ENCODE measurements at places on chromosomes 16 and 17. TPM values are rescaled to one million over a fixed set of nuclear protein-coding genes. Genes with fewer than 3 reads are reported as not detected.

- H3K27ac ChIP-seq = no peak overlapping the region
- no peaks in the 10 kb centered on the region for H3K27me3 ChIP-seq
- peaks cover 5% of the 10 kb centered on the region for H3K36me3 ChIP-seq
- H3K4me1 ChIP-seq = peaks cover 1% of the 10 kb centered on the region
These were observed 37.5 kb downstream of the CREBBP start for GRCh38 chr16:3842994-3843393.

DNA sequence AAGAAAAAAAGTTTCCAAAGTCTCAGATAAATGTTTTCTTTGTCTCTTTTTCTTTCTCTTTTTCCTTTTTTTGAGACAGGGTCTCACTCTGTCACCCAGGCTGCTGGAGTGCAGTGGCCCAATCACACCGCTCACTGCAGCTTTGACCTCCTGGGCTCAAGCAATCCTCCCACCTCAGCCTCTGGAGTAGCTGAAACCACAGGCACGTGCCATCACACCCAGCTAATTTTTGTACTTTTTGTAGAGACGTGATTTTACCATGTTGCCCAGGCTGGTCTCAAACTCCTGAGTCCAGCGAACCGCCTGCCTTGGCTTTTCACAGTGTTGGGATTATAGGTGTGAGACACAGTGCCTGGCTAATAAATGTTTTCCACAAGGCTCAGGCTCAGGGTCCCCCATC is 53.3 kb upstream of the KSR1 start:
- H3K36me3 ChIP-seq = no peaks in the 10 kb centered on the region
- no peaks in the 10 kb centered on the region for H3K4me1 ChIP-seq
- no peak for DNase-seq
- peaks cover 12% of the 10 kb centered on the region for H3K27me3 ChIP-seq
- H3K4me3 ChIP-seq = no peak overlapping the region
- H3K27ac ChIP-seq = no peak overlapping the region

- peaks cover 24% of the 10 kb centered on the region for H3K36me3 ChIP-seq
- DNase-seq = no peak
- H3K4me3 ChIP-seq = no peak overlapping the region
- no peaks in the 10 kb centered on the region for H3K27me3 ChIP-seq
- peaks cover 25% of the 10 kb centered on the region for H3K4me1 ChIP-seq
- peak overlapping the region; percentile 39 for H3K27ac ChIP-seq
These were observed 1.9 kb upstream of the UNC13D start for GRCh38 chr17:75845933-75846691.

DNA sequence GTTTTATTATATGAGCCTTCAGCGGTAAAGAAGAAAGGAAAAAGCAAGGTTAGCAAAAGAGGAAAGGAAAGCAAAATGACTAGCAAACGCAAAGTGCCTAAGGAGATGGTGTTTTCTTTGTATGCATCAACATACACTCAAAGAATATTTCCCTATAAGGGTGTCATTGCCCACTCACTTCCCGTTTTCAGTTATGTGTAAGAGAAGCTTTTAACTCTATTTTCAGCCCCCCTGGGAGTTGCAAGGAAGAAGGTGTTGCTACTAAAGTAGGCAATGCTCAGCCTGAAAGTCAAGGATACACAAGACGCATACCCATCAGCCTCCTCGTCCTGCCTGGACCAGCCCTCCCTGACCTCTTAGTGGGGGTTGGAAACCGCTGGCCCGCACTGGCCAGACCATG is 267.7 kb upstream of the ZFHX3 start:
- H3K4me3 ChIP-seq = no peak overlapping the region
- no peaks in the 10 kb centered on the region for H3K4me1 ChIP-seq
- no peak for DNase-seq
- H3K27me3 ChIP-seq = no peaks in the 10 kb centered on the region
- H3K27ac ChIP-seq = no peak overlapping the region

- H3K27me3 ChIP-seq = peaks cover 11% of the 10 kb centered on the region
- H3K4me1 ChIP-seq = peaks cover 2% of the 10 kb centered on the region
- DNase-seq = no peak
These were observed 57.0 kb downstream of the GAS7 start for GRCh38 chr17:10141436-10141835.

DNA sequence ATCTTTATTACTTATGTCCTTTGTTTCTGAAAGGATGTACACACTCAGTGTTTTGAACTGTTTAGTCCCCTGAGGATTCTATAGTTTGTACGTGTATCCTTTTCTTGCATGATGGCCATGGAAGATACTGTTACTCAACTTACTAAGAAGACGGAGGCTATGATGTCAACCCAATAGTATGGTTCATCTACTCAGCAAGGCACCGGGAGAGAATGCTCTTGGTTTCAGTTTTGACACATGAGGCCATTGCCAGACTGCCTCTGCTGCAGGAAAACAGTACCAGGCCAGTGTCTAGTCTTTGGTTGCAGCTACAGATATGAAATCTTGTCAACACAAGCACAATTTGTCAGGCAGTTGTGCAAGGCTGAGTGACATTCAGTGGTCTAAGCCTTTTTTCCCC is 134.5 kb downstream of the MRTFB start:
- no peak overlapping the region for H3K27ac ChIP-seq
- H3K27me3 ChIP-seq = no peaks in the 10 kb centered on the region
- no peaks in the 10 kb centered on the region for H3K36me3 ChIP-seq
- H3K4me3 ChIP-seq = no peak overlapping the region

PRAC1 gene
- not detected for total RNA-seq

CCL2 gene
- 0.73 TPM for total RNA-seq

RCVRN gene
- total RNA-seq = not detected

ANKFN1 gene
- total RNA-seq = not detected

OR4D1 gene
- 0.12 TPM for total RNA-seq

All from activated CD8-positive, alpha-beta memory T cell treated with anti-CD3 and anti-CD28 coated beads, Interleukin-2, amount 10 ng/mL, durations not matched to agents 7 days and 5 days (primary cell).